NCI-H2081 treated with DMSO at 0.1 percent for 48 hours (cell line): ENCODE measurements at places on chromosomes 5 and 9.

DNA sequence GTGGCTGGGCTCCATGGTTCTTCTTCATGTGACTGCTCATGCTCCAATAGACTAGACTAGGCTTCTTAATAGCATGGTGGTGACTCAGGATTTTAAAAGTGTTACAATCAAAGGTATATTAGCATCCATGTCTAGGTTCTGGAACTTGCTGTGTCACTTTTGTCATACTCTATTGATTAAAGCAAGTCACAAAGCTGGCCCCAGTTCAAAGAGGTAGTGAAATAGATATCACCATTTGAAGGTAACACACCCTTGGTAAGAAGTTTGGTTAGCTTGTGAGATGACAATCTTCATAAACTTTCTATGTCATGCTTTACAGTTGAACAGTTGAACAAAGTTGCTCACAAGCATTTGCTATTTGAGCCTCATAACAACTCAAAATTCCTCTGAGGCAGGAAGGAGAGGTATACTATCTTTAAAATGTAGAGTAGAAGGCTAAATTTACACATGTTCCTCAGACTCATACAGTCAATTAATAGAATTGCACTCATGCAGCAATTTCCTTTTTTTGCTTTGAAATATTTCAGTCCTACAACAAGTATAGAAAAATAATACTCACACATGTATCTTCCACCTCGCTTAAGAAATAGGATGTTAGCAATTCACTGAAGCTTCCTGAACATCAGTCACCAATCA is 56.8 kb upstream of the TMEM252 start:
- DNase-seq = no peak

- DNase-seq = no peak
Observed at GRCh38 chr5:6540111-6540827, 91.6 kb downstream of the UBE2QL1 start.

DNA sequence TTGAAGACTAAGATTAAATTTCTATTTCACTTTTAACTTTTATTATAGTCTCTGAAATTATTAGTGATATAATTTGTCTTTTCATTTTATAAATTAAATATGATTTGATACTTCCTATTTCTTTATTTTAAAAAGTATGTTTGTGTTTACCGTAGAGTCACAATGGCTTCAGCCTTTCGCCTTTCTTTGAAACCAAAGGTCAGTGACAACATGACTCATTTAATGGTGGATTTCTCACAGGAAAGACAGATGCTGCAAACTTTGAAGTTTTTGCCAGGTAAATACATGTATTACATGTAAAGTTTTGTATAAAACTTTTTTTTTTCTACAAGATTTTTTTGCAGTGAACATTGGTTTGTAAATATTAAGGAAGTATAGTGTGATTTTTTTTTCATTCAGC is 36.4 kb downstream of the FSD1L start:
- DNase-seq = no peak

DNA sequence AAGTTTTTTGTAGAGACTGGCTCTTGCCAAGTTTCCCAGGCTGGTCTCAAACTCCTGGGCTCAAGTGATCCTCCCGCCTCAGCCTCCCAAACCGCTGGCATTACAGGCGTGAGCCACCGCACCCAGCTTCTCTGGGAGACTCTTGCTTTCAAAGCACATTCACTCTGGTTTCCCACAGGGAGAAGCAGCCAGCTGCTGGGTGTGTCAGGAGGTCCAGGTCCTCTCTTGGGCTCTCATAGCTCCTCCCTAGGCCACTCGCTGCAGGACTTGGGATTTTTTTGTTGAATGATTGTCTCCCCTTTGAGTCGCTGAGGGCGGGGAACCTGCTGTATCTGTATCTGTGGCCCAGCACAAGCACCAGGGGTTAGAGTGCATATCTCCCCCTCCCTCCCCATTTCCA is 68.4 kb upstream of the RAPGEF1 start:
- no peak for DNase-seq

GRCh38 chr5:154274828-154275185 is 84.3 kb downstream of the GALNT10 start:
- no peak for DNase-seq

DNA sequence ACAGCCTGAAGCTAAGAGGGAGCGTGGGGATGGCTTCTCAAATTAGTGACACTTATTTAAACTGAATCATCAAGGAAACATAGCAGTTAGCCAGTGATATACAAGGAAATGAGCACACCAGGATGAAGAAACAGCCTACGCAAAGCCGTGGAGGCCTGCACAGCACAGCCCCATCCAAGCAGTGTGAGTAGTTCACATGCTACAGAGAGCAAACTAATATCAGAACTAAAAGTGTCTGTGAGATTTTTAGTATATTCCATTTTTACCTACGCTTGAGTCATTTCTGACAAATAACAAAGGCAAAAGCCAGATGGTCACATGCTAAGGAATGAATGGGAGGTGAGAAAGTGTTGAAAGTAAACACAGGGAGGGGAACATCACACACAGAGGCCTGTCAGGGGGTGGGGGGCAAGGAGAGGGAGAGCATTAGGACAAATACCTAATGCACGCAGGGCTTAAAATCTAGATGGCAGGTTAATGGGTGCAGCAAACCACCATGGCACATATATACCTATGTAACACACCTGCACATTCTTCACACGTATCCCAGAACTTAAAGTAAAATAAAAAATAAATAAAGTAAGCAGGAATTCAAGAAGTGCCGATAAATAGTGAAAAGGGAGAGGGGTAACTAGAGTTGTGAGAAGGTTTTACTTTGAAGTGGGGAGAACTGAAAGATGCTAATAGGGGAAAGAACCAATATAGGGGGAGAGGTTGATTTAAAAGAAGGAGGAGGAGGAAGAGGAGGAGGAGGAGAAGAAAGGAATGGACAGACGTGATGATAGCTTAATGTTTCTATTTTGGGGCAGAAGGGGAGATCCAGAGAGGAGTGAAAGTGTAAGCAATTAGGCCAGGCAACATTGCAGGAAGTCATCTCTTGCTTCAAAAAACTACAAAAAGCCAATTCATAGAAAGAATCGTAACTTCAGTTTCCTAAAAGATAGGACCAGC is 100.9 kb upstream of the PTGER4 start:
- no peak for DNase-seq

GRCh38 chr9:136352682-136353081 is 10.9 kb downstream of the DNLZ start:
- no peak for DNase-seq

DNA sequence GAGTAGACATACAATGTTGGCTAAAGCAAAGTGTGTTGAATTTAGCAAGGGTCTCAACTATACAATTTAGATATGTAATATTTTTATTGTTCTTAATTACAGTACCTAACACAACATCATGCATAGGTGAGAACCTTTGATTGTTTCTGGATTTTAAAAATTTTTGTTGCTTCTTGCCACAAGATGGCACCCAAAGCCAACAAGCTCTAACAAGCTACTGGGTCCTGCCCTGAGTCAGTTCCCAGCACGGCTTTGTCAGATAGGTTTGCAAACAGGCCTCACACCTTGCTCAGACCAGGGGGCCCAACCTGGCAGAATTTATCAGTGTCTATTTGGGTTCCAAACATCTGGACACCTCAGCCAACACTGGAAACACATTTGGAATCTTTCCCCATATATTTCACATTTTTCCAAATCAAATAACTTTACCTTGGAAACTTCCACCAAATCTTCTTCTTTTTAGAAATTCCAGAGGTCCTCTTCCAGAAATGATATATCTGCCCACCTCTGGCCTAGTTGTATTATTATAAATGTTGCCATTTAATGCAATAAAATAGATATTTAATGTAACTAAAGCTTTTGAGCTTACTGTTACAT is 49.5 kb upstream of the EGFLAM start:
- peak; percentile 14 for DNase-seq

DNA sequence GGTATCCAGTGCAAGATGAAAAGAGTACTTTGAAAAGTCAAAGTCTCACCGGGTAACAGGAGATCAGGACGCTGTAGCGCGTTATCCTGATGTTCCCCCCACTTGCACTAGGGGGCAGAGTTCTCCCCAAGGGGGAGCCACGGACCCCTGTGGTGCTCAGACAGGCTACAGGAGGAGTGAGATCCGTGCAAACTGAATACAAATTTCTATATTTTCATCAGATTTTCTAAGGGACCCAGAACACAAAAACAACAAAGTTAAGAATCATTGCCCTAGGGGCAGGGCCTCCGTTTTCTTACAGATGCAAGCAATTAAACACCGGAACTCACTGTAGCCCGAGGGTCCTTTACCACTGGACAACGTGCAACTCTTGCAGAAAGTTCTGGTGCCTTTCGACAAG is 2.0 kb downstream of the MYO10 start:
- DNase-seq = no peak

DNA sequence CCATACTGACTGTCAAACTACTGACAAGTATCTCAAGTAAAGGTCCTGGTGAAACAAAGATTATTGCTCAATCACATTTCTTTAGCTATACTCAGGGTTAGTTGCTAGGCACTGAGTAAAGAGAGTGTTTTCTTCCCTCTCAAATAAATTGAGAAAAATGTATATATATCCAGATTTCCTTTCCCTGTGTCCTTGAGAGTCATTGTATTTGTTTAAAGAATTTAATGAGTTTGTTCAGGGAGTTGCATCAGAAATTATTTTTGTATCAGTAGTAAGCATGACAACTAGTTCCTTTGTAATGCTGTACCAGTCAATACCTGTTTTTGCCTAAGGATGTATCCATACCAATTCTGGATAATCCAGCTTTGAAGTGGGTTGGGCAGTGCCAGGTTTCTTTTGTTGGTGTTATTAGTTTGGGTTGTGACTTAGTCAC is 3.2 kb upstream of the ANKHD1 start:
- no peak for DNase-seq

DNA sequence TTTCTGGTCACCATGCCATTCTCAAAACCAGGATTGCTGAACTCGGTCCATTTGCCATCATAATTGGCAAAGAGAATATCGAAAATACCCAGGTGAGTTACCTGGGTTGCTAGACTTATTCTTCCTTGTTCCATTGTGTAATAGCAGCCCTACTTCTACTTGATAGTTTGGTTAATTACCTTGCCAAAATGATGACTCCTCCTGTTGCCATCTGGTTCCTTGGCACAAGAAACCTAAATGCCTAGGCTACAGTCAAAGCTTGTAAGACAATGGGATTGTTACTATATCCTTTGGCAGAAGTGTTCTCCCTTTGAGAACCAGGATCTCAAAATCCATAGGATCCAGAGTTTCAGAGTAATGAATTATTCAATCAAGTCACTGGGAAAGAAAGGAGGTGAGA is 373.2 kb upstream of the ACTBL2 start:
- no peak for DNase-seq

- no peak for DNase-seq
Observed at GRCh38 chr9:37623267-37623666, 27.5 kb upstream of the FRMPD1 start.

- DNase-seq = no peak
Observed at GRCh38 chr5:161372682-161373344, 173.7 kb downstream of the GABRB2 start.

DNA sequence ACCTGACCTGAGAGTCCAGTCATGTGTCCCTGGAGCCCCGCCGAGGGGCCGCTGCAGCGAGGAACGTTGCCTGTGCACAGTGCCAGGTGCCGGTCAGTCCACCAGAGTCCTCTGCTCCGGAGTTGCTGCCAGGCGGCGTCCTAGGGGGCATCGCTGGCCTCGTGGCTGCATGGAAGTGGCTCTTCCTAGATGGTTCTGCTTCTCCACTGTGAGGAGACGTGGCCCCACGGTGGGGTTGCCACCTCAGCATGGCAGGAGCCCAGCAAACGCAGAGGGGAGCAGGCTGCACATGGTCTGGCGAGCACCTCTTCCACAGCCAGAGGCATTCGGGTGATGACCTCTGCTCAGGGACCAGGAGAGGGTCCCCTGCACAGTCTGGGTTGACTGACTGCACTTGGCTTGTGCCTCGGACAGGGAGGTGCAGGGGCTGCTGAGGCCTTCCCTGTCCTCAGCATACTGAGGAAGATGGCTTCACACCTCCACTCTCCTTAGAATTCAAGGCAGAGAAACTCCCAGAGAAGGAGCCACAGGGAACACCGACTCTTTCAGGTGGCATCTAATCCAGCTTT is 25.9 kb upstream of the POMT1 start:
- no peak for DNase-seq

DNA sequence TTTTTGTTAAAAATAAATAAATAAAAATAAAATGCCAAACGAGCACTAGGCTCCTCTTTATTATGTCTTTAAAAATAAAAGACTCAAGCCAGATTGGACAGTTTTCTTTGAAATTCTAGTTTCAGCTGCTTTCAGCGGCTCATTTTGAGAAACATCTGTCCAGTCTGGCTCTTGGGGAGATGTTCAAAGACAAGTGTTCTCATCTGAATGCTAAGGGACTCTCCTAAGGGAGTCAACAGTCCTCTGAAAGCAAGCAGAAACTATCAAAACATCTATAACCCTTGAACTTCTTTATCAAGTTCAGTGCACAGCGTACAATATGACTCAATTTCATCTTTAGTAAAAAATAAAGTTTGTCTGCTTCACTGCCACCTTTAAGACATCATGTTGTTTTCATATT is 886.2 kb upstream of the DMAC1 start:
- DNase-seq = no peak

DNA sequence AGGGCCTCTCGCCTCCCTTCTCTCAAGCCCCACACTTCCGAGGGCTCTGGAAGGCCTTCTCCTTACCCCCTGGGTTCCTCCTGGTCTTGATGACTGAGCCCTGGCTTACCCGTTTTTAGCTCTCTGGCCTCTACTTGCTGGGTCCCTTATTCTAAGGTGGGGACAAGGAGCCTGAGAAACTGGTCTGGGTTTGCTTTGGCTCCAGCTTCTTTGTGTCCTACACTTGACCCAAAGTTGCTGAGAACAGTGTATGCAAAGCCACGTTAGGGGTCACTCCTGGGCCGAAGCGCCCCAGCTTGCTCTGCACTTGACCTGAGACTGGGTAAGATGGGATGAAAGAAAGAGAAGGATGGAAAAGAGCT is 788 bp downstream of the ZNF346 start:
- no peak for DNase-seq

- DNase-seq = no peak
Observed at GRCh38 chr9:63817622-63818518, 1467.1 kb downstream of the FOXD4L5 start.

DNA sequence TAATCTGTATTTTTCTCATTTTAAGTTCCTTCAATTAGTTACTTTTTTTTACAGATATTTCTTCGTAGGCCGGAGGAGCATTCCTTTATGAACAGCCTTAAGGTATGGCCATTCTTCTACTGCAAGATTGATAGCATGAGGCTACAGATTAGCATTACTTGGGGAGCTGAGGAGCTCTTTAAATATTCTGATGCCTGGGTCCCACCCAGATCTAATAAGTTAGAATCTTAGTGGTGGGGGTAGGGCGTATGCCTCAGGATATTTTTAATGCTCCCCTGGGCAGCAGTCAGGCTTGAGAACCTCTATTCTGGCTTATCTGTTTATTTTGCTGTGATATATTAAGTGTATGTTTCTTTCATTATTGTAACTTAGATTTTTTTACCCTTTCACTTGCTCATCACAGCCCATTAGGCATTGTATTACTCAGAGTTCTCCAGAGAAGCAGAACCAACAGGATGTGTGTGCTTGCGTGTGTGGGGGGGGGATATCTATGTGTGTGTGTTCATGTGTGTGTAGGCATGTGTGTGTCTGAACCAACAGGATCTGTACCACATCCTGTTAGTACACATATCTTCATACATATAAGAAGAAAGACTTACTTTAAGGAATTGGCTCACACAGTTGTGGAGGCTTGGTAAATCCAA is 91.8 kb upstream of the MTAP start:
- DNase-seq = no peak

- no peak for DNase-seq
Observed at GRCh38 chr5:121937762-121938161, 24.0 kb upstream of the SRFBP1 start.

GRCh38 chr9:2299843-2300205 is 284.7 kb downstream of the SMARCA2 start:
- no peak for DNase-seq
